Effector memory CD4-positive, alpha-beta T cell (primary cell): ENCODE measurements at places on chromosomes 16 and 17.

DNA sequence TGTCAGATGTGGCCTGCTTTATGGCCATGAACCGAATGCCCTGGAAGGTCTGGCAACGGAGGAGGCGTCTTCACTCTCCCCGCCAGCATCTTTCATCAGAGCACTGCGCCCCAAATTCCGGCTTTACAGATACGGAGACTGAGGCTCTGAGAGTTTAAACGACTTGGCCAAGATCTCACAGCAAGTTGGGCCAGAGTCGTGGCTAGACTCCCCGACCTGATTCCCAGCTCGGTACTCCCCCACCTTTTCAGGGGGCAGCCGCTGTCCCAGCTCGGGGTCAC lies 1.7 kb downstream of the NGFR start:
- DNase-seq, result no peak

GRCh38 chr17:37037590-37038155 lies 88.9 kb downstream of the AATF start:
- DNase-seq, result no peak

DNA sequence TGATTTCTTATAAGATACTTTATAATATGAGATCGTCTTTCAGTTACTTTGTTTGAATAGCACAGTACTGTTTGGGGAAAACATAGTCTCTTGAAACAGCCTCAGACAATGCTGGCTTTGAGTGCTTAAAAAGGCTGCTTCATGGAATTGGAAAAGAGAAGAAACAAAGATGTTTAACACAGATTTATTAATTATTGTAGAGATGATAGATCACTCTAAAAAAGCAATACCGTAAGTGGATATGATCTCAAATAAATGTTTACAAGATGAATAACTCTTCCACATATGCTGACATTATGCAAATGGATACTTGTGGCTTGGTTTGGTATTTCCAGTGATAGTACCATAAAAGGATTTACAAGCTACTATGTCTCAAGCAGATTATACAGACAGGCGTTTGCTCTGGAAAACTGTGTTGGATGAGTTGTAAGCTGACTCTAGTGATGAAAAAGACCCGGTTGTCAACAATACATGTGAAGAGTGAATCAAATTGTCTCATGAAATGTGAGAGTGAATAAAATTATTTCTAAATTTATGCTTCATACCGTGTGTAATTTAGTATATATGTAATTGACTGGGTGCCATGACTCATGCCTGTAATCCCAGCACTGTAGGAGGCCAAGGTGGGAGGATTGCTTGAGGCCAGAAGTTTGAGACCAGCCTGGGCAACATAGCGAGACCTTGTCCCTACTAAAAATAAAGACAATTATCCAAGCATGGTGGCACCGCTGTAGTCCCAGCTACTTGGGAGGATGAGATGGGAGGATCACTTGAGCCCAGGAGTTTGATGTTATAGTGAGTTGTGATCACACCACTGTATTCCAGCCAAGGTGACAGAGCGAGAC lies 105.4 kb downstream of the FTO start:
- DNase-seq, result no peak

- DNase-seq, result peak; percentile 75
Measured at GRCh38 chr17:7383742-7384488, 3.0 kb downstream of the TNK1 start.

GRCh38 chr17:49495842-49496182 lies 719 bp downstream of the NGFR start:
- no peak for DNase-seq

GRCh38 chr17:39450051-39450450 lies 1.0 kb downstream of the MED1 start:
- DNase-seq, result no peak

GRCh38 chr17:15782866-15783265 lies 50.8 kb downstream of the TBC1D26 start:
- no peak for DNase-seq

DNA sequence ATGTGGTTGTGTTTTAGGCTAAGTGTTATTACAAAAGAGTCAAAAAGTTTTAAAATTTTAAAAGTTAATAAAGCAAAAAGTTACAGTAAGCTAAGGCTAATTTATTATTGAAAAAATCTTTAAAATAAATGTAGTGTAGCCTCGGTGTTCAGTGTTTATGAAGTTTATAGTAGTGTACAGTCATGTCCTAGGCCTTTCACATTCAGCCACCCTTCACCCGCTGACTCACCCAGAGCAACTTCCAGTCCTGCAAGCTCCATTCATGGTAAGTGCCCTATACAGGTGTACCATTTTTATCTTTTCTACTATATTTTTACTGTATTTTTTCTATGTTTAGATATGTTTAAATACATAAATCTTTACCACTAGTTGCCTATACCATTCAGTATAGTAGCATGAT lies 98.5 kb upstream of the RPRML start:
- DNase-seq, result no peak

- DNase-seq, result no peak
Measured at GRCh38 chr16:68985268-68985667, 120.2 kb upstream of the HAS3 start.

DNA sequence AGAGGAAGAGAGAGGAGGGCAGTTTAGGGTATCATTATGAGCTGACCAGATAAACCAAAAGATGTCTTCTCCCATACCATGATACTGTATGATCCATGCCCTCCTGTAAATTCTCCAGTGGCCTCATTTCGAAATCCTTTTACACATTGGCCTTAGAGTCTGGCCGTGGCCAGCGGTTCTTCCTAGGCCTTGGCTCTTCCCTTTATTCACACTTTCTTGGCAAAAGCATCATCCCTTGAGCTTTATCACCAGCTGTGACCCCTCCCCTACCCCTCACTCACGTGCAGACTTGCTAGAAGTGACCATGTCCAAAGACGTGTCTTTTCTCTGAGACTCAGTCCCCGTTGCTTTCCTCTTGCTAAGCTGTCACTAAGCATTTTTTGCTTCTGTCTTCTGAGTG lies 22.8 kb downstream of the KATNIP start:
- DNase-seq, result no peak

DNA sequence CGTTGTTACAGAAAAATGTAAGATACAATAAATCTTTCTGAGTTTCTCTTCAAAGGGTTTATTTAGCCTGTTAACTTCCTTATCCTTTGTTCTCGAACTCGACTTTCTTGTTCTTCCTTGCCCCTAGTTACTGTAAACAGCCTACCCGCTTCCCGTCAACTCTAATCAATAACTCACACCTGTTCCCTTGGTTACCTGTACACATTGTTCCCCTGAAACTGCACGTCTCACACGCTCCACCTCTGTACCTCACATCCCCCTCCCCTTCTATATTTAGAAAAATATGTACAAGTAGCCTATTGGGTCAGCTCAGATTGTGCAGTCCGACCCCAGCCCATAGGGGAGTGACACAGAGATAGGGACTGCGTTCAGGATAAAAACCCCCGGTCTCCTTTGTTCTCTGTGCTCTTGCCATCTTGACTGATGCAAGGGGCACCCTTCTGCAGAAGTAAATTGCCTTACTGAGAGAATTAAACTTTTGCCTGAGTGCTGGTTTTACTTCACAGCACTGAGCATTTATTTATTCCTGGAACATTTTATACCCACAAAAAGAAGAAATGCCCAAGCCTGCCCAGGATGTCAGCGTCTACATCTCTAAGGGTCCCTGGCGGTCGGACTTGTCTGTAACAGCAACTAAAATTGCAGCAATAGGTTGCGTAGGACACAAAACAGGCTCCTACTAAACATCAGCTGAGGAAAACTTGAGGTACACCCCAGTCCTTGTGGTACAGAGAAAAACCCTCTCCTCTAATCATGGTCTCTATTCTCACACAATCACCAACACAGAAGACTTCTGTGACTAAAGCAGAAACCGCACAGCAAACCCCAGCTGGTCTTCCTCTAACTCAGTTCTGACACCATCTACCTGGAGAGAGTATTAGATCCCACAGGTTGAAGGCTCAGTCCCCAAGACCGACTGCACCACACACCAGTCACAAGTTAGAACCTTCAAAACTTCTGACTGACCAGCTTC lies 11.3 kb downstream of the WDR45B start:
- DNase-seq, result no peak

GRCh38 chr17:2612630-2613029 lies 19.2 kb downstream of the PAFAH1B1 start:
- DNase-seq, result no peak

DNA sequence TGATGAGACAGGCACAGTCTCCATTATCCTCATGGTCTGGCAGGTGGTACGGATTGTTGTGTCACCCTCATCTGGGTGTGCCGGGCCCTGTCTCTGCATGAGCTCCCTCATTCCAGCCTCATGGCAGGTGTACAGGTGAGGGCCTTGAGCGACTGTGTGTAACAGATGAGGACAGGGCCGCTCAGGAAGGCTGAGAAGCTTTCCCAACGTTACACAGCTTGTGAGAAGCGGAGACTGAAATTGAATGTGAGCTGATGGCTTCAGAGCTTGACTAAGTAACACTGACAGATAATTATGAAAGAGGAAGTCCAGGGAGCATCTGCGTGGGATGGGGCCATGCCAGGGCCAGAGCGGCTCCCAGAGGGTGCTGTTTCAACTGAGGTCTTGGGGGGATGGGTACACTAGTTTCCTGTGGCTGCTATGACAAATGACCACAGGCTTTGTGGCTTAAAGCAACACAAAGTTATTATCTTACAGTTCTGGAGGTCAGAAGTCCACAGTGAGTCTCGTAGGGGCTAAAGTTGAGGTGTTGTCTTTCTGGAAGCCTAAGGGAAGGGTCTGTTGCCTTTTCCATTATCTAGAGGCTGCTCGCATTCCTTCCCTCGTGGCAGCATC lies 36.7 kb downstream of the CMIP start:
- no peak for DNase-seq

GRCh38 chr17:19343256-19343630 lies 19.3 kb downstream of the B9D1 start:
- DNase-seq, result no peak

DNA sequence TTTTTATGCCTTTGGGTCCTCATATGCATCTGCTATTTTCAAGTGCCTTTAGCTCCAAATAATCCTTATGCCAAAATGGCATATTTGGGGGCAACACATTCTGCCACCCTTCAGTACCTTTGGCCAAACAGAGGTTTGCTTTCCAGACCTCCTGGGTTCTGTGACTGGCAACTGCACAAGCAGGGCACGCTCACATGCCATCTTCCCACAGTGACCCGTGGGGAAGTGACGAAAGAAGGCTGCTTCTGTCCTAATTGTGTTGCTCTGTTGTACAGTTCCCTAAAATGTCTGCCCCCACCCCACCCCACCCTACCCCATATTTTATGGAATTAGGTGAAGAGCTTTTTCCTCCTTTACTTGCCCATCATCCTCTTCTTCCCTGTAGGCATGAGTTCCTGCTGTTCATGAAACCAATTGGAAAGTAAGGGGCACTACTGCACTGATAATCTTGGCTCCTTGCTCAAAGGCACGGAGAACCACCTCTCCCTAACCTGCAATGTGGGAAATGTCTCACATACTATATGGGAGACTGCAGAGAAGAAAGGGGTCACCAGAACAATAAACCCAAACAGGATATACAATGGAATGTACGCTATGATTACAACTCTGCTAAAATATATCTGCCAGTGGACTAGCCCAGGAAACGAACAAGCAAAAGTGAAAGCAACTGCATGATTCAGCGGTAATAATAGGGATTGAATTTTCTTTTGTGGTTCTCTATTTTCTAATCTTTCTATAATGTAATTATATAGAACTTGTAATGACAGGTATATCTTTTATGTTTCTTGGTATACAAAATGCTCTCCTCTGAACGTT lies 3.3 kb upstream of the SLFN12L start:
- no peak for DNase-seq

DNA sequence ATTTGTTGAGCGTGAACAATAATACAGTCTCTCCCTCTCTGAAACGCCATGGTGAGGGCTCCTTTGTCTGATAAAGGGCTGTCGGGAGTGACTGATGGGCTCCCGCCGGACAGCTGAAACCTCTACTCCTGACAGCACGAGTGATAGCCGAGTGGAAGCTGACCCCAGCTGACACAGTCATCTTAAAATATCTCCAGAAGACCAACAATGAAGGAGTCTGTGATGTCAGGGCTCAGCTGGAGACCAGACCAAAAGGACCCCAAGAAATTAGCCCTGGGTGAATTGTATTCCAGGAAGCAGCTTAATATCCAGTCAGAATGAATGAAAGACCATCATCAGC lies 22.4 kb downstream of the CCDC182 start:
- no peak for DNase-seq

- DNase-seq, result no peak
Measured at GRCh38 chr17:75153780-75154194, 525 bp downstream of the JPT1 start.

GRCh38 chr16:18800775-18801144 lies 589 bp downstream of the ARL6IP1 start:
- no peak for DNase-seq

DNA sequence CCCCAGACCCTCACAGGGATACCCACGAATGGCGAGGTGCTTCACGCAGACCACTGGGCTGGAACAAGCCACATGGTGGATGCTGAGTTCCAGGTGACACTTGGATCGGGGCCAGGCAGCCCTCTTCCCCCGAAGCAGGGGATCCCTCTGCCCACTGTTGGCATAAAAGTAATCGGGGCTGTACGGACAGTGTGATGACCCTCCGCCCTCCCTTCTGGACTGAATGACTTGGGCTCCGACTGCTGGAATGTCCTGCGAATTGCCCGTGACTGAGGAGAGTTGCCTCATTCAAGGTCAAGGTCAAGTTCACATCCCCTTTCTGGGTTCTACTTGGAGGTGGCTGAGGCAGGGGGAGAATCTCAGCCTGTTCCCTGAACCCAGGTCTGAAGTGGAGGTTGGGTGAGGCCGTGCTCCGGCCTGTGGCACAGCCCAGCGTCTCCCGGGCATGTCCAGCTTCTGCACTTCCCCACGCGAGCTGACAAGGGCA lies 28.5 kb upstream of the CREBBP start:
- DNase-seq, result no peak

GRCh38 chr17:49194297-49194607 lies 16.1 kb downstream of the GNGT2 start:
- DNase-seq, result no peak

GRCh38 chr16:14003074-14003570 lies 68.0 kb upstream of the MRTFB start:
- DNase-seq, result no peak

DNA sequence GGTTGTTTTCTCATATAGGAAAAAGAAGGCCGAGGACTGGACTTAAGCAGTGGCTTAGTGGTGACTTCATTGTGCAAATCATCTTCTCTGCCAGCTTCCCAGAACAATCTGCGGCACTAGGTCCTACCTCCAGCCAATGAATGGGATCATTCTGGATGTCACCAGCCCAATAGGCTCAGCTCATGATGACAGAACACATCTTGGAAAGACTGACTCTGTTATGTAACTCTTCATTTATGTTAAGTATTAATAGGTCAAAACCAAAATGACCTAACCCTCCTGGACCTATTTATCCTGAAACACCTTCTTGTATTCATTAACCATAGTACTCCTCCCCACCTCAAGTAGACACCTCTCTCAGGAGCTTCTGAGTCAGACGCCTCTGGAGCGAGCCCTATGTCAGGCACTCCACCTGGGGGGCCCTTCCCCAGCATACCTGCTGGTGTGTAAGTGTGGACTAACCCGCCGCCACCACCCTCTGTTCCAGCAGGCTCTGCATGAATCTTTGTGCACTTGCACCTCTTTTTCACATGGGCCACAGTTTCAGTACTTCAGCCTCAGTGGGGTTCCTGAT lies 7.2 kb downstream of the ARL2BP start:
- DNase-seq, result no peak

- DNase-seq, result no peak
Measured at GRCh38 chr16:69818891-69819545, 56.9 kb downstream of the WWP2 start.
